ENCODE measurements at places on chromosomes 13 and 19.

DNA sequence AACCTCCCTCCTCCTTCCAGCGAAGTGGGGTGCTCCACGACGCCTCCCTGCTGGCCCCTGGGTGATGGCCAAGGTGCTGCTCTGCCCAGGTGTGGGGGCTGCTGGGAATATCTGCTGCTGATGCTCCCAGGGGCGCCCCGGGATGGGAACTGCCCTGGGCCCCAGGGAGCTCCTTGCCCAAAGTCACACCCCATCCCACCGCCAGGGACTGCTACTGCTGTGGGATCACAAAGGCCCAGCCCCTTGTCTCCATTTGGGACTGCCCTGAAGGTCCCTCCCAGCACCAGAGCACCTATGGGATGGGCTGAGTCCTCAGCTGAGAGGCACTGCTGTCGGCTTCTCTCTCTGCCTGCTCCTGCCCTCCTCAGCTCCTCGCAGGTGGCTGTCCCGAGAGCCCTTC lies 19.0 kb downstream of the CHST8 start:
- no peak for DNase-seq

GRCh38 chr19:55339889-55340783 lies 460 bp downstream of the KMT5C start:
- DNase-seq: no peak

DNA sequence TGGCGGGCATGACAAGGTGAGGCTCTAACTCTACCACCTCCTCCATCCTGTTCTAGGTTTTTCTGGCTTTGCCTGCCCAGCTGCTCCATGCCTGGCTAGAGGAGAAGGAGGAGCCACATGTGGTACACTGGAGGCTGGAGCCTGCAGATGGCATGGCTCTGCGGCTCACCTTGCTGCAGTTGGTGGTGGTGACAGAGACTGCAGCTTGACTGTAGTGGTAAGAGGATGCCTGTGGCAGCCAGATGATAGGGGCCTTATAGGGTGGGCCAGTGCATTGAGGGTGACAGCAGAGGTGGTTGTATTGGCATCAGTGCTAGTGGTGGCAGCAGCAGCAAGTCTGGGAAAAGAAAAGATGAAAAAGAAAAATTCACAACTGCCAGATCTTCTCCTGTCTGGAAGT lies 146.2 kb downstream of the TNFRSF19 start:
- DNase-seq: no peak

DNA sequence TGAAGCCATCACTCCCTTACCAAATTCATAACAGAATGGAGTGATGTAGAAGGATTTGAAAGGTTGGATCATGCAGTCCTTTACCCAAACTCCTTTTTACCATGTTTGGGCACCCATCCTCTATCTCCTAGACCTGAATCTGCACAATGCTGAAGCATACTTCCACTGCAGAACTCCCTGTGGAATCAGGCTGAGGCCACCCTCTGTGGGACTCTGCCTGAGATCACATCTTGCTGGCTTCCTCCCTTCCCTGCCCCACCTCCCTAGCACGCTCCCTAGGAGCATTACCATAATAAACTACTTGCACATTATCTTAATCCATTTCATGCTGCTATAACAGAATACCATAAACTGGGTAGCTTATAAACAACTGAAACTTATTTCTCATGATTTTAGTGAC lies 68.4 kb upstream of the VSTM2B start:
- no peak for DNase-seq

DNA sequence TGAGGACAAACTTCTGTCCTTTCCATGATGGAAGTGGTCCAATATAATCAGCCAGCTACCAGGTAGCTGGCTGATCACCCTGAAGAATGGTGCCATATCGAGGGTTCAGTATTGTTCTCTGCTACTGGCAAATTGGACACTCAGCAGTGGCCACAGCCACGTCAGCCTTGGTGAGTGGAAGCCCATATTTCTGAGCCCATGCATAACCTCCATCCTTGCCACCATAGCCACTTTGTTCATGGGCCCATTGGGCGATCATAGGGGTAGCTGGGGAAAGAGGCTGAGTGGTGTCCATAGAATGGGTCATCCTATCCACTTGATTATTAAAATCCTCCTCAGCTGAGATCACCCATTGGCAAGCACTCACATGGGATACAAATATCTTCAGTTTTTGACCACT lies 565.8 kb downstream of the IRS2 start:
- no peak for DNase-seq

DNA sequence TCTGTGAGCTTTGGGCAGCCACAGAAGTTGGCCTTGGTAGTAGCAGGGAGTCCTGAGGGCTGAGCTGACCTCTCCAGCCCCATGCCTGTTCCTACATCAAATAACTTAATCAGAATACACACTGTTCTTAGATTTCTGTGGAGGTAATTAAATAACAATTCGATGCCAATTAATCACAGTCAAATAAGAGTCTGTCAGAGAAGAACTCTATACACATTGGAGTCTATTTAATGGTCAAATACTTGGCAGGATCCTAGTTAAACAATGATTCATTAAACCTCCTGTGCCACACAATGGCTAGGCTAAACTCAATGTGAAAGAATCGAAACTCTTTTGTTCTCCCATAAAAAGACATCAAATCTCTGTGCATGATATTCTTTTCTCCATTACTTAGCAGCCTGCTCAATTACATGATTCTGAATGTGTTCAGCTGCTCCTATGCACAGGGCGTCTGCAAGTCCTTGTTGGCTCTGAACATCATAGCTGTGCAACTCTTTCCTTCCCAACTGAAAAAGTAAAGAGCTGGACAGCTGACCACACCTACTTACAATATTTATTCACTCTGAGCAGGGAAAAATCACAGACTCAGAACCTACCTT lies 173.1 kb downstream of the ABCC4 start:
- DNase-seq: no peak

DNA sequence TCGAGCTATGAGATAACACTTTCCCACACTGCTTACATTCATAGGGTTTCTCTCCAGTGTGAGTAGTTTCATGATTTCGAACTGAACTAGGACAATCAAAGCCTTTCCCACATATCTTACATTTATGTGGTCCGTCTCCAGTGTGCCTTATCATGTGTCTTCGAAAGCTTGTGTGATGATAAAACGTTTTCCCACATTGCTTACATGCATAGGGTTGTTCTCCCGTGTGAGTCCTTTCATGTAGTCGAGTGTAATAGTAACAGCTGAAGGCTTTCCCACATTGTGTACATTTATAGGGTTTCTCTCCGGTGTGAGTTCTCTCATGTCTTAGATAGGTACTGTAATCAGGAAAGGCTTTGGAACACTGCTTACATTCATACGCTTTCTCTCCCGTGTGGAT lies 16.3 kb downstream of the ZNF823 start:
- no peak for DNase-seq

DNA sequence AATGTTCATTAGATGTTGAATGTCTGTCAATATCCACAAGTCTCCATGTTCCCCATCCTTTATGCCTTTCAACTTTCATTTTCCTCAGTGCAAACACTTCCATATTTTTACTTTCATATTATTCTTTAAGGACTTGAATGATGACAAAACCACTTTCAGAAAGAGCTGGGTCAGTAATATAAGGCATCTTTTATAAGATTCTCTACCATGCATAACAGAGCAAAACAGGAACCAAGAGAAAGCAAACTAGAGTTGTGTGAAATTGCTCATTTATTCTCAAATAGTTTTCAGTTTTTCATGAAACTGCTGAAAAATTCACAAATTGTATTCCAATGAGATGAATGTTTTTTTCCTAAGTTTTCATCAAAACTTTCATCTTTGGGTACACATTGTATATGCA lies 1247.6 kb downstream of the PCDH17 start:
- DNase-seq: no peak

All from stimulated activated CD8-positive, alpha-beta memory T cell treated with anti-CD3 and anti-CD28 coated beads, Interleukin-4, amount 100 ng/mL, for 1 hour (primary cell).